Endodermal cell (in vitro differentiated cells): ENCODE measurements at places on chromosomes 1 and 21. TPM values are rescaled to one million over a fixed set of nuclear protein-coding genes. Genes with fewer than 3 reads are reported as not detected.

GRCh38 chr1:235122348-235122747 is 6.3 kb downstream of the TOMM20 start:
- DNase-seq = no peak

The BACE2 gene
- 14.3 and 16.7 TPM in 2 replicates for total RNA-seq

The FCRL4 gene
- not detected in 2 replicates for total RNA-seq

- no peak for DNase-seq
These were observed 248.0 kb downstream of the PLPP3 start for GRCh38 chr1:56331207-56331891.

DNA sequence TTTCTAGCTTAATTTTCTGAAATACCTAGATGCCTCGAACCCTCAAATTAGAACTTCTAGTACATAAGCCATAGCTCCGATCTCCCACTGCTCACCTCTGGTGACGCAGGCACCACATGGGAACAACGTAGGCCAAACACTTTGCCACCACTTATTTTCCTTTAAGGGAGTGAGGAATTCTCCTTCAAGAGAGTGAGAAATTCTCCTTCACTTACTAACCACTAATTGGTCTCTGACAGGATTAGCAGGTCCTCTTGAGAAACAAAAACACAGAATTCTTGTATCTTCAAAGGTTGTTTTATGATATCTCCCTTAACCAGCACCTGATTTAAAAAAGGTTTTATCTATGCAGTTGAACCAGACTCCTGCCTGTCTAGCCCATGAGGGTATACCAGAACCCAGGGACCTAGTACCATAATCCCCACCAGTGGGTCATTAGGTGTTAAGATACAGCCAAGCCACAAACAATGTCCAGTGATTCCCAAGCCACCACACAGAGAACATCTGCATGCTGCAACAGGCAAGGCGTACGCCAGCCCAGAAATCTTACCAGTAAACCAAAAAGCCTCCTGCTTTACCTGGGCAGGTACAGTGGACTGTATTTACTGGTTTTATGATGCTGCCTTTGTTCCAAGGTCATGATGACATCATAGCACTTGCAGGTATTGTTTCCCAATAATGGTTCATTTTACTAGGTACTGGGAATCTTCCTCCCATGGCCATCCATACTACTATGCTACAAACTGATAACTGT is 20.3 kb upstream of the CXADR start:
- peak; percentile 66 for DNase-seq

The SPRR1A gene
- not detected in 3 replicates for total RNA-seq

DNA sequence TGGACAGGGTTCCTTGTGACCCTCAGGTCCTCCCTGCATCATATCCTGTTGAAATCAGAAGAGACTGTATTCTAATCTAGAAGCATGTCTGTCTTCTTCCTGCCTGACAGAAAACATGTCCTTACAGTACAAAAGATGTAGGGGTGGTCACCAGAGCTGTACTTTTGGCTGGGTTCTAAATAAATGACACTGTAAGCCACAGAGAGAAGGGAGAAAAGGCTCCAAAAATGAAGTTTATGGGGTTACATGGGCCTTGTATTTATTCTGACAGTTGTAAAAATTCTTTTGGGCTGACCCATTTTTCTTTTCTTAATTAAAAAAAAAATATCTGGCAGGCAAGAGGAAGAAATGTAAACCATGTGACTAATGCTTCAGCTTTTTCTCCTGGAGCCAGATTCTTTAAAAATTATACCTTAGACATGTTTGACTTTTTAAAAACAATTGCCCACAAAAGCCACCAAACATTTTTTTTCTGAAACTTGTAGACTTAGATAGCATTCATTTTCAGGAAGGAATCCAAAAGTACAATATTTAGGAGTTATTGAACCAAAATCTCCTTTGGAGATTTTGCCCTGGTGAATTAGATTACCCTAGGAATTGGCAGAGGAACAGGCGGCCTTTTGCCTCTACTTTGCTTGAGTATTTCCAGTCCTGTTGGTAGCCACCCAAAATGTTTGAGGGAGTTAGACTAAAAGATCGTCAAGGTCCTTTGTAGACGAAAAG is 17.1 kb downstream of the RGL1 start:
- no peak for DNase-seq

The SEMA4A gene
- total RNA-seq = 7.4 and 10.3 TPM in 2 replicates

GRCh38 chr1:62467092-62467491 is 30.2 kb downstream of the USP1 start:
- DNase-seq = no peak

- DNase-seq = peak; percentile 78
These were observed 508.6 kb downstream of the RWDD3 start for GRCh38 chr1:95742591-95743089.

The OXCT2 gene
- 1.2 and 1.8 TPM in 2 replicates for total RNA-seq

The MPL gene
- 0.32 to 1.2 TPM (median 0.56 TPM) in 3 replicates for total RNA-seq

The CHD5 gene
- 0.69 to 1.0 TPM (median 0.82 TPM) in 3 replicates for total RNA-seq

The DPYD gene
- total RNA-seq = 12.5 to 17.5 TPM (median 16.1 TPM) in 3 replicates

- no peak for DNase-seq
These were observed 18.2 kb downstream of the C1orf87 start for GRCh38 chr1:60055336-60055735.
